HepG2 (cell line): ENCODE measurements at places on chromosomes 4 and X. TPM values are rescaled to one million over a fixed set of nuclear protein-coding genes. Genes with fewer than 3 reads are reported as not detected.
A peak's percentile ranks its signal among the peaks of the same experiment; 100 is the strongest.

DNA sequence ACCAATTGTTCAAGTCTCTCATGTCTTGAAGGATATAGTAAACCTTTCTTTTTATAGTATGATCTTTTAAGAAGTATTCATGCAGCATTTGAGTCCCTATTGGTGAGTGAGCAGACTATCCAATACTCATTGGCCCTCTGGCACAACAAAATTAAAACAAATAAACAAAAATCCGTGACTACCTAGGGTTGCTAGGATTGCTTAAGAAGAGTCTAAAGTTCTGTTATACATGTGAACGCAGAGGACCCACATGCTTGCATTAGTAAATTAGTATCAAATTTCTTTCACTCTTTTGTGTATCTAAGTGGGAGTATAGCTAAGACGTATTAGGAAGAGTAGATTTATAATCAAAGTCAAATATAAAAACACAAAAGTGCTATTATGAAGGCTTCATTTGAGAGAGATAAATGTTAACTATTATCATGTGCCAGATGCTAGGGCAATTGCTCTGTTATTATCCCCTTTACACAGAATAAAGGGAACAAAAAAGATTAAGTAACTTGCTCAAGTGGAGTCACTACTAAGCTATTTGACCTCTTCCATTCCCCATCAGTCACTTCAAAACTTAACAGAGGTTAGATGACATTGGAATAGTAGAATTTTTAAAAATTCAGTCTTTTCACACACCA is 29.2 kb upstream of the LARP1B start:
- peak overlapping the region; percentile 65 for H3K27ac ChIP-seq
- peaks cover 25% of the 10 kb centered on the region for H3K4me1 ChIP-seq
- H3K36me3 ChIP-seq, result peaks cover 2% of the 10 kb centered on the region
- H3K4me3 ChIP-seq, result no peak overlapping the region
- DNase-seq, result peak; percentile 57
- no peaks in the 10 kb centered on the region for H3K27me3 ChIP-seq

DNA sequence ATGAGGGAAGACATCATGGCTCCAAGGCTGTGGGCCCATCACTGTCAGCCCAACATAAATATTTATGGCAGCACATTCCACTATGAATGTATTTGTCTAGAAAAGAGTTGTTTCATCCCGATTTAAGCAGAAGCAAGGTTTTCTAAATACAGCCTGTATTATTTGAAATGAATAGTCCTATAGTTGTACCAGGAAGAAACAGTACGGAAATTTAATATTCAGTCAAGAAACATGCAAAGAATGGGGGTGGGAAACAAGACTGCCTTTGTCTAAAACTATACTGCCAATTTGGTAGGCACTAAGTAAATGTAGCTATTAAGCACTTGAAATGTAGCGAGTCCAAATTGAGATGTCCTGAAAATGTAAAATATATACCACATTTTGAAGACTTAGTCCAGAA is 69.1 kb downstream of the MOSPD2 start:
- no peak overlapping the region for H3K27ac ChIP-seq
- no peak for DNase-seq
- no peaks in the 10 kb centered on the region for H3K4me1 ChIP-seq
- H3K36me3 ChIP-seq, result no peaks in the 10 kb centered on the region
- H3K4me3 ChIP-seq, result no peak overlapping the region
- H3K27me3 ChIP-seq, result no peaks in the 10 kb centered on the region

DNA sequence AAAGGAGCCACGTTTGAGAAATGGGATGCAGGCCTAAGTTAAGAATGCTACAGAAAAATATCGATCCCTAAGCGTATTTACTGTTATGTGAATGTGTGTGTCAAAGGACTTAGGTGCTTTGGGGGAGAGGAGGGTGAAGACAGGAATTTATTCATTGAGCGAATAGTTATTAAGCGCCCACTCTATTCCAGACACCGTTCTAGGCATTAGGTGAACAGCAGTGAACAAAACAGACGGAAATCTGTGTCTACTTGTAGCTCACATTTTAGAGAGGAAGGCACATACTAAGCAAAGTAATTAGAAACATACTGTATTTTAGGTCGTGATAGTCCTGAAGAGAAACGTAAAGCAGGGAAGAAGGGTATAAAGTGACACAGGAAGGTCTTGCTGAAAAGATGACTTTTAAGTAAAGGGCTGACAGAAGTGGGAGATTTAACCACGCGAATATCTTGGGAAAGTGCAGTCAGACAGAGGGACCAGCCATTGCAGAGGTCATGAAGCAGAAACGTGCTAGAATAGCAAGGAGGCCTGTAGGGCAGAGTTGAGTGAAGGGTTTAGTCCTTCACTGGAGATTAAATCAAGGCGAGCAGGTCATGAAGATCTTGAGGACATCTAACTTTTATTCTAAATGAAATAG is 541 bp downstream of the AIMP1 start:
- peak overlapping the region; percentile 97 for H3K4me3 ChIP-seq
- H3K27ac ChIP-seq, result peak overlapping the region; percentile 99
- H3K4me1 ChIP-seq, result peaks cover 52% of the 10 kb centered on the region
- no peak for DNase-seq
- no peaks in the 10 kb centered on the region; the same call in 1 of the 3 replicates for H3K27me3 ChIP-seq
- H3K36me3 ChIP-seq, result 0 out of 3 replicates have a peak, but pooled peaks cover 4% of the 10 kb centered on the region

GRCh38 chr4:85808104-85808503 is 333.2 kb downstream of the ARHGAP24 start:
- DNase-seq, result no peak
- no peaks in the 10 kb centered on the region for H3K4me1 ChIP-seq
- H3K4me3 ChIP-seq, result no peak overlapping the region
- no peaks in the 10 kb centered on the region for H3K27me3 ChIP-seq
- H3K36me3 ChIP-seq, result no peaks in the 10 kb centered on the region

- H3K27me3 ChIP-seq, result no peaks in the 10 kb centered on the region
- DNase-seq, result no peak
- H3K4me3 ChIP-seq, result no peak overlapping the region
- no peaks in the 10 kb centered on the region for H3K4me1 ChIP-seq
Measured at GRCh38 chrX:84047339-84047738, 140.7 kb downstream of the RPS6KA6 start.

GRCh38 chr4:145709336-145709735 is 29.4 kb downstream of the C4orf51 start:
- H3K36me3 ChIP-seq, result no peaks in the 10 kb centered on the region
- DNase-seq, result no peak
- H3K27ac ChIP-seq, result no peak overlapping the region
- H3K4me1 ChIP-seq, result no peaks in the 10 kb centered on the region
- H3K27me3 ChIP-seq, result no peaks in the 10 kb centered on the region

The FATE1 gene
- not detected in 2 replicates for total RNA-seq

The GAGE12G gene
- total RNA-seq, result not detected in 2 replicates

The DIAPH2 gene
- 8.3 and 8.5 TPM in 2 replicates for total RNA-seq
